ENCODE measurements at places on chromosomes 16 and 17. TPM values are rescaled to one million over a fixed set of nuclear protein-coding genes. Genes with fewer than 3 reads are reported as not detected.

- H3K36me3 ChIP-seq: no peaks in the 10 kb centered on the region
- no peaks in the 10 kb centered on the region for H3K27me3 ChIP-seq
- peak overlapping the region; percentile 77 for H3K27ac ChIP-seq
Observed at GRCh38 chr17:15237106-15237425, 28.1 kb downstream of the PMP22 start.

DNA sequence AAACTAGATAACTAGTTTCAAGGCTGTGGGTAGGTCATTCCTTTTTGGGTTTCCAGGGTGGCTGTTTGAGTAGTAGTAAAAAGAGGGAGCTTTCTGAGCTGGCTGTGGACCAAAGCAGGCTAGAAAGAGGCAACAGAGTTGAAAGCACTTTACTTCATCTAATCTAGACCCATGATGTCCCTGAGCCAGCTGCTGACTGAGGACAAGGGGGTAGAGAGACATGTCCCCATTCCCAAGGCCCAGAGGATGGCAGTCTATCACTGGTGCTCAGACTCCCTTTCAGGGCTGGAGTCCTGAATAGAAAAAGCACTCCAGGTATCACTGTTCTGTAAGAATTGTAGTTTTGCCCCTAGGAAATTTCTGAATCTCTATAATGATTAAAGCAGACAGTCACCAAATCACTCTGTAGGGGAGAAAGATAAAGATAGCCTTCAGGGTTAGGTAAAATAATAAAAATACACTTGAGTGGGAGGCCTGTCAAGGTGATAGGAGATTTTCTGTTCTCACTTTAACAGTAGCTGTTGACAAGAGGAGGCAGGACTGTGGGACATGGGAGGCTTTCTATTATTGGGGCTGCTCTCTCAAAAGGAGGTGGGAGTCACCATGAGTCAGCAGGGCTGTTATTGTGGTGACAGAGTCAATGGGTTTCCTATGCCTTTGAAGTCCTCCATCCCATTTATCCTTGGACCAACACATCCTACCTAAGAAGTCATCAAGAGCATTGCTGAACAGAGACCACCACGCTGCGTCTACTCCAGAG is 190.2 kb upstream of the MPHOSPH6 start:
- no peak for DNase-seq
- H3K27ac ChIP-seq: no peak overlapping the region
- no peaks in the 10 kb centered on the region for H3K36me3 ChIP-seq
- no peaks in the 10 kb centered on the region for H3K27me3 ChIP-seq
- H3K4me3 ChIP-seq: no peak overlapping the region

GRCh38 chr16:81040131-81040530 is 4.5 kb downstream of the ATMIN start:
- H3K4me3 ChIP-seq: no peak overlapping the region
- peaks cover 9% of the 10 kb centered on the region for H3K4me1 ChIP-seq
- peaks cover 3% of the 10 kb centered on the region for H3K36me3 ChIP-seq
- DNase-seq: no peak

DNA sequence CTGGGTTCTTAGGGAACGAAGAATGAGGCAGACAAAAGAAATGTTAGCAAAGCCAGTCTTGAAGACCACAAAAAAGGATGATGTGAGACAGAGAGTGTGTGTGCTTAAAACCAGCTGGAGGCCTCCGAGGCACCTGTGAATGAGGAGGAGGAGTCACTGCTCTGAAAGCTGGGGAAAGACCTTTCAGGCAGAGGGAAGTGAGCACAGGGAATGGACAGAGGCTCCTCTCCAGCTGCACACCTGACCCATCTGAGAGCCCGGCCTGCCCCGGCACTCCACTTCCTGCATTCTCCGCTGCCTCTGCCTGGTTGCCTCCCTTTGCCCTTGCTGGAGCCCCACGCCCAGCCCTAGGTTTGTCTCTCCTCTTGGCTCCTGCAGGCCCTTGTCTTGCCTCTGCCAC is 55.2 kb upstream of the SREBF1 start:
- no peak overlapping the region for H3K4me3 ChIP-seq
- H3K36me3 ChIP-seq: no peaks in the 10 kb centered on the region
- no peaks in the 10 kb centered on the region for H3K27me3 ChIP-seq
- H3K4me1 ChIP-seq: no peaks in the 10 kb centered on the region

- H3K4me1 ChIP-seq: no peaks in the 10 kb centered on the region
- no peak for DNase-seq
- no peaks in the 10 kb centered on the region for H3K27me3 ChIP-seq
- H3K4me3 ChIP-seq: no peak overlapping the region
- H3K27ac ChIP-seq: no peak overlapping the region
- H3K36me3 ChIP-seq: no peaks in the 10 kb centered on the region
Observed at GRCh38 chr17:53765609-53766008, 57.1 kb upstream of the KIF2B start.

The CCL1 gene
- not detected for polyA plus RNA-seq

- H3K4me3 ChIP-seq: no peak overlapping the region
- peak; percentile 82 for DNase-seq
- H3K27me3 ChIP-seq: no peaks in the 10 kb centered on the region
- H3K27ac ChIP-seq: no peak overlapping the region
- peaks cover 12% of the 10 kb centered on the region for H3K36me3 ChIP-seq
- H3K4me1 ChIP-seq: peaks cover 16% of the 10 kb centered on the region
Observed at GRCh38 chr17:57999496-58000017, 7.5 kb downstream of the SRSF1 start.

The PRSS33 gene
- polyA plus RNA-seq: not detected

DNA sequence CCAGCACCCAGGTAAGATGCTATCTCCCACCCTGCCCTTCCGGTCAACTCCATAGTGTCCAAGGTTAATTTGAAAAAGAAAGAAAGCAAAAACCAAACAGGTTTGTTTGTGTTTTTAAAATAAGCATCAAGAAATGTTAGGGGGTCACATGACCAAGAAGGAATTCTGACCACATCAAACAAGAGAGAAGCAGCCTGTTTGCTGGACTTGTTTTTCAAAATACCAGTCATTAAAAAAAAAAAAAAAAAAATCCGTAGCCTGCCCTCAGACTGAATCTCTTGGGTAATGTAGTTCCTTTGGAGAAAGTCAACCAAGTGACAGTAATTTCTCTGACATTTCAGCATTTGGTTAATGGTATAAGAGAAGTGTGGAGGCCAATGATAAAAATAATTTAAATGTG is 38.4 kb downstream of the HNF1B start:
- no peaks in the 10 kb centered on the region for H3K36me3 ChIP-seq
- H3K4me1 ChIP-seq: peaks cover 28% of the 10 kb centered on the region
- no peak for DNase-seq
- H3K27ac ChIP-seq: no peak overlapping the region

The SPN gene
- 0.57 TPM for polyA plus RNA-seq

DNA sequence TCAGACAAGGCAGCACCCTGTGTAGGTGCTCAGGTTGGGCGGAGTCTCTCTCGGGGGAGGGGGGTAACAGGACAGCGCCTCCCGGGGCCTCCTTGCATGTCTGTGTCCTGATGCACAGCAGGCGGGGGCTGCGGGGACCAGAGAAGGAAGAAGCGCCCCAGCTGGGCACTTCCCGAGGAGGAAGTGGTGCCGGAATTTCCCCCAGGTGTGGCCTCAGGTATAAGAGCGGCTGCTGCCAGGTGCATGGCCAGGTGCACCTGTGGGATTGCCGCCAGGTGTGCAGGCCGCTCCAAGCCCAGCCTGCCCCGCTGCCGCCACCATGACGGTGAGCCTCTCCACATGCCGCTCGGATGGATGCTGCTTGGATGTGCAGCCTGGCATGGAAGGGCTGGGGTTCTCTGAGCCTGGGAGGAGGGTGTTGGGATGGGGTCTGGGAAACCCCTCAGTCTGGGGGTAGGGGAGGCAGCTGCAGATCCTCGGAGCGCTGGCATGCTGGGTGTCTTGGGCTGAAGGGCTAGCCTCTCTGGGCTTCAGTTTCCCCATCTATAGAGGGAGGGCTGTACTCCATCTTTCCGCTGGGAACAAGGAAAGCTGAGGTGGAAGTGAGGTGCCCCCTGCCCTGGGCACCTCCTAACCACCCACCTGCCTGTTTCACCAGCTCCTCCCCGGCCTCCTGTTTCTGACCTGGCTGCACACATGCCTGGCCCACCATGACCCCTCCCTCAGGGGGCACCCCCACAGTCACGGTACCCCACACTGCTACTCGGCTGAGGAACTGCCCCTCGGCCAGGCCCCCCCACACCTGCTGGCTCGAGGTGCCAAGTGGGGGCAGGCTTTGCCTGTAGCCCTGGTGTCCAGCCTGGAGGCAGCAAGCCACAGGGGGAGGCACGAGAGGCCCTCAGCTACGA is at the start of gene IL17C:
IL17C (plus strand) TSS at position 250 of the 908 bp plus-strand sequence; CDS start at position 320, 70 bp downstream.
- DNase-seq: no peak
- no peaks in the 10 kb centered on the region for H3K36me3 ChIP-seq
- H3K4me1 ChIP-seq: peaks cover 9% of the 10 kb centered on the region
- H3K27ac ChIP-seq: no peak within 1 kb of the TSS
- H3K4me3 ChIP-seq: no peak within 1 kb of the TSS

DNA sequence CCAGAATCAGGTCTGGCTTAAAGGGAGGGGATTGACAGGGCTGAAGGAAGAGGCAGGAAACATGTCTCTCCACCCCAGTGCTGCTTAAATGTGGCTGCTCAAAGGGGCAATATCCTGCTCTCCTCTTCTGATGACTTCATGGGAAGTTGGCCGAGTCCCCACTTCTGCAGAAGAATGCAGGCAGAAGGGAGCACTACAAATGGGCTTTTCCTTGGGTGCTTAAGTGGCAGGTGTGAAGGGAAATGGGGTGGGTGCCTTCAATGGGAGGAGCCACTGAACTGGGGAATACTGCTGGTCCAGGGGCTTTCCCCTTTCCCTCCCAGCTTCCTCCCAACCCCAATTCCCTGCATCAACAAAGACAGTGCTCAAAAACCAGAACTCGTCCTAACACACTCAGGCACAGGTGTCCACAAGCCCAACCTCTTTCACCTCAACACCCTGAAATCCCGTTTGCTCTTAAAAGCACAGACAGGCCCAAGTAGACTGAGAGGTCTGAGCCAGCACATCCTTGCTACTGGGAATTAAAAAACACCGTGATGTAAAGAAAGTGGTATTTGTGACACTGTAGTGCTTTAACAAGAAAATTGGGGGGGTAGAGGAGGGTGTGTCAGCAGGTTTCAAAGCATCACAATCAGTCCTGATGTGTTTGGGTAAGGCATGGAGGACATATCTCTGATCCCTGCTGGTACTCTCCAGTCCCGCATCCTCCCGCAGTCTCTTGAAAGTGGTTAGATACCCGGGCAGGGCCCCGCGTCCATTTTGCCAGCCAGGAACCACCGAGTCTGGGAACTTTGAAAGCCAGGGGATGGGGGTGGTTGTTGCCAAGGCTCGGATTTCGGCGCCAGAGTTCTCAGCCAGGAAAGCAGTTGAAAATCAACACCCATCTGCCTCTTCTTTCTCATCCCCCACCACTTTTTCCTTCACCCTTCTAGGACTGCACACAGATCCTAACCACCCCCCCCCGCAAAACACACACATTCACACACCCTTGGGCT is 1.6 kb downstream of the CA10 start:
- peaks cover 85% of the 10 kb centered on the region for H3K27me3 ChIP-seq
- H3K36me3 ChIP-seq: no peaks in the 10 kb centered on the region
- H3K27ac ChIP-seq: no peak overlapping the region
- no peak for DNase-seq
- no peaks in the 10 kb centered on the region for H3K4me1 ChIP-seq

The TNP2 gene
- not detected for polyA plus RNA-seq

DNA sequence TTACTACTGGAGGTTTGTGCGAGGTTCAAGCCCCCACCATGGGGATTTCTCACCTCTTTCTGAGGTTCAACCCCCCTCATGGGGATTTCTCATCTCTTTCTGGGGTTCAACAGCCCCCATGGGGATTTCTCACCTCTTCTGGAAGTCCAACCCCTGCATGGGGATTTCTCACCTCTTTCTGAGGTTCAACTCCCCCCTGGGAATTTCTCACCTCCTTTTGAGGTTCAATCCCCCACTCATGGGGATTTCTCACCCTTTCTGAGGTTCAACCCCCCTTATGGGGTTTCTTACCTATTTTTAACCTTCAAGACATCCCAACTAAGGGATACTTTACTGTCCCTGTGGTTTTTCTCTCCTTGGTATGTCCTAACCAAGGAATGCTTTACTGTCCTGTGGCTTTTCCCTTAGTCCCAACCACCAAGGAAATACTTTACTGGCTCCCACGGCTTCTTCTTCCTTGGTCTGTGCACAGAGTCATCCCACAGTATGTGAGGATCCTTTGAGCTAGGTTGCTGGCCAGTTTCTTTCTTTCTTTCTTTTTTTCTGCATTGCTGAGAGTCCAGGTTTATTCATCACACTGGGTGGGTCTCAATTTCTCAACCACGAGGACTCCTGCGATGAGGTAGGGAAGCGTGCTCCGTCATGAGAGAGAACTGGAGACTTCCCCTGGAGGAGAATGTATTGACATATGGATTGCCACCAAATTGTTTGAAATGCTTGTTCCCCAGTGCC is 2140.2 kb downstream of the TP53TG3F start:
- H3K27me3 ChIP-seq: no peaks in the 10 kb centered on the region
- no peak overlapping the region for H3K27ac ChIP-seq
- no peak for DNase-seq
- H3K4me1 ChIP-seq: no peaks in the 10 kb centered on the region
- H3K36me3 ChIP-seq: no peaks in the 10 kb centered on the region
- no peak overlapping the region for H3K4me3 ChIP-seq

GRCh38 chr16:90077757-90078578 is 837 bp upstream of the PRDM7 start:
- no peak overlapping the region for H3K4me3 ChIP-seq
- H3K27ac ChIP-seq: peak overlapping the region; percentile 32
- H3K4me1 ChIP-seq: no peaks in the 10 kb centered on the region
- peak; percentile 51 for DNase-seq
- H3K36me3 ChIP-seq: no peaks in the 10 kb centered on the region

GRCh38 chr16:85553436-85554113 is 59.5 kb upstream of the GSE1 start:
- peak overlapping the region; percentile 87 for H3K27ac ChIP-seq
- peak; percentile 81 for DNase-seq
- no peaks in the 10 kb centered on the region for H3K36me3 ChIP-seq
- H3K4me3 ChIP-seq: peak overlapping the region; percentile 90
- peaks cover 27% of the 10 kb centered on the region for H3K4me1 ChIP-seq

- no peak overlapping the region for H3K27ac ChIP-seq
- no peaks in the 10 kb centered on the region for H3K36me3 ChIP-seq
- H3K4me1 ChIP-seq: no peaks in the 10 kb centered on the region
- no peak for DNase-seq
- no peak overlapping the region for H3K4me3 ChIP-seq
Observed at GRCh38 chr17:78563189-78564145, 13.7 kb downstream of the DNAH17 start.

DNA sequence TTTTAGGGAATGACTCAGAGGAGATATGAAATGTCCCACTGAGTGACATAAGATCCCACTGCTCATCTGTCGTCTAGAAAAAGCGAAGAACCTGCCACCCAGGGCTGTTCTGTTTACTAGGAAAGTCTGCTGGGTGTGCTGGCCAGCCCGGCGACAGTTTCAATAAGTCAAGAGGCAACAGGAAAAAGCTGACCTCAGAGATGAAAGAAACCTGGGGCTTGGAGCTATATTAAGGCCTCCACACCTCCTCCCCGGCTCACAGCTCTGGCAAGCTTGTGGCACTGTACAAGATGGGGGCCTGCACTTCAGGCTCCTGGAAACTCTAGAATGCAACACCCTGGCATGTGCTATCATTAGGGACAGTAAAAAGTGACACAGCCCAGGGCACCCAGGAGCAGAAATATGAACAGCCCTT is 10.6 kb downstream of the ZFHX3 start:
- H3K4me1 ChIP-seq: peaks cover 56% of the 10 kb centered on the region
- no peaks in the 10 kb centered on the region for H3K27me3 ChIP-seq
- no peak overlapping the region for H3K4me3 ChIP-seq
- H3K27ac ChIP-seq: peak overlapping the region; percentile 78
- no peak for DNase-seq
- no peaks in the 10 kb centered on the region for H3K36me3 ChIP-seq

The AP2B1 gene
- polyA plus RNA-seq: 69.8 TPM

The NKD1 gene
- 23.0 TPM for polyA plus RNA-seq

- H3K27me3 ChIP-seq: no peaks in the 10 kb centered on the region
- H3K4me3 ChIP-seq: no peak overlapping the region
- no peak for DNase-seq
- no peak overlapping the region for H3K27ac ChIP-seq
Observed at GRCh38 chr17:15922586-15922985, 22.3 kb upstream of the ADORA2B start.

The HSD17B1 gene
- polyA plus RNA-seq: 4.8 TPM
